ENCODE measurements at places on chromosomes 7 and 10.

DNA sequence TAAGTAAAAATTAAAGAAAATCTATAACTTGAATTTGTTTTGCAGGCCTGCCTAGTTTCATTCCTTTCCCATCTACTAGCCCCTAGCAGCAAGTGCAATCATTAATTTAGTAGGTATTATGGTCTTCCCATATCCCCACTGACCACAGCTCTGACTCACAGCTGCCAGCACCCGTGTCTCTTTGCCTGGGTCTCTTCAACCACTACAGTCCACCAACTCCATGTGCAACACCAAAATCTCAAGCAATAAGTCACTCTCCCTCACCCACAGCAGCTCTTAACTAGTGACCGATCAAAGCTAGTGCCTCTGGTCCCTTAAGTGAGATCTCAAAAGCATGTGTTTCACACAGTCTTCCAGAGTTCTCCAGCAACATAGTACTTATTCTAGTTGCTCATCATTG, 26.0 kb upstream of the THSD7A start:
- no peak for DNase-seq

DNA sequence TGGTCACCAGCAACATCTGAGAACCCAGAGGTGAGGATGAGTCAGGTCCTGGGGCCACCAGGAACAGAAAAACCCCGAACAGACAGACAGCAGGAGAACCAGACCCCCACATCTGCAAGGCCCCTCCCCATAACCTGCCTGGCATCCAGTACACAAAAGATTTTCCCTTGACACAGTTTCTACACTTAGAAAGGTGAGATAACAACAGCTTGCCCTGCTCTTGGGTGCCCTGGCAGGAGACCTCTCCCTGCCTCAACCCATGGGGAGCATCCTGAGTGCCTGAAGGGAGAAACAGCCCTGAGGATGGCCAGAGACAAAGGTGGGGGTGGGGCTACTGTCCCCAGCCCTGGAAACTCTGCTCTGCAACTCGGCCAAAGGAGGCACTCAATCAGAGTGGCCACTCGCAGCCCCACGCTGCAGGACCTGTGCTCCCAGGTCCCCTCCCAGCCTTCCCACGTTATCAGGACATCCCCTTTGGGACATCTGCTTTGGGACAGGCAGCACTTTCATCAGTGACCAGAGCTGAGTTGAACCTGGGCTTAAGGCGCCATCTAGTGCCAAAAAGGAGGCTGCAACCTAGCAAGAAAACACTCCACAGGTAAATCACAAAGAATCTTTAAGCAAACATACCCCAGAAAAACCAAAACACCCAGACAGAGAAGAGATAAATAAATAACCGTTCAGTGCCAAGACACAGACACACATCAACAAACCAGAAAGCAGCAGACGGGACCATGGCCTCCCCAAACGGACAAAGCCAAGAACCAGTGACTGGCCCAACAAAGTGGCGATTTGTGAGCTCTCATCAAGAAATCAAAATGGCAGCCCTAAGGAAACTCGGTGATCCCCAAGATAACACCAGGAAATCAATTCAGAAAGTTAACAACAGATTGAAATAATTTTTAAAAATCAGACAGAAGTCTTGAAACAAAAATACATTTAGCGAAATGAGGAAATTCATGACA, 233.7 kb downstream of the PTPRN2 start:
- DNase-seq: peak; percentile 30

GRCh38 chr10:21424459-21424861, 101.0 kb downstream of the SKIDA1 start:
- DNase-seq: no peak

DNA sequence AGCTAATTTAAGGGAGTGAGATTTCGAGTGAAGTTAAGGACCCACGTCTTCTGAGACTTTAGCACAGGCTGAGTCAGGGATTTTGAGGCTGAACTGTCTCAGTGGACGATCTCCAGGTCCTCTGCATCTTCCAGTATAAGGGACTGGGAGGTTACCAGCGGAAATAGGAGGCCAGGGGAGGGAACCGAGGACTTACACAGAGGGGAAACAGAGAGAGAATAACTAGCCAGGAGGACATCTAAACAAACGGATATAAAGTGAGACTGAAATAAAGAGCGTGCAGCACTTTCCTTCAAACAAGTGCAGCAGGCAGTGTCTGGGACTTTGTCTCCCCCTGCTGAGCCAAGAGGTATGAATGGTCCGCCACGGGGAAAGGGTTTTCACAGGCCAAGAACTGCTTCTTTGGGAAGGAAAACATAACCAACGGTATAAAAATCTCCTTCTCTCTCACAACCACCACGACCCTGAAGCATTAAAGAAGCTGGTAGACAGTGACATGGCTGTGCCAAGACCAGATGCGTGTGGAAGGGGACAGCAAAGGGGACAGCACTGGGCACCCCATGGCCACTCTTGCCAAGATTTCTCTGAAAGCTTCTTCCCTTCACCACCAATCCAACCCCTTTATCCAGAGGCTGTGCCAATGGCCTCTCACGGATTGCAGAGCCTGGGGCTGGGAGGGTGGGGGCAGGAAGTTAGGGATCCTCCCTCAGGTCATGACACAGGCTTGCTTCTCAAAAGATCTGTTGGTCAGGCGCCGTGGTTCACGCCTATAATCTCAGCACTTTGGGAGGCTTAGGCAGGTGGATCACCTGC, 72.0 kb downstream of the SLC37A3 start:
- peak; percentile 60 for DNase-seq

GRCh38 chr7:66696774-66697191, 43.8 kb upstream of the RABGEF1 start:
- no peak for DNase-seq

DNA sequence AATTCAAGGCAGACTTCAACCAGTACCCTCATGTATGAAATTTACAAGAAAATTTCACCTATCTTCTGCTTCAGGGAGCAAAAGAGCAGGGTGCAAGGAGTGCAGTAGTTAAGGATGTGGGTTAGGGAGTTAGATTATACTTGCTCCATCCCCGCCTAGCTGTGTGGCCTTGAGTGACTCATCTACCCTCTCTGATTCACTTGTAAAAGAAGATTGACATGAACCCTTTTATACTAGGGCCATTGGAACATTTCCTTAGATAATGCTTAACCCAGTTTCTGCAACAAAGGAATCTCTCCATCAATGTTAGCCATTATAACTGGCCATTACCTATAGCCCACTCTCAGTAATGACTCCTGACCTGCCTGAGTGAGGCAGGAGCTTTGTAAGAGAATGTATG, 10.2 kb upstream of the HSPA12A start:
- no peak for DNase-seq

DNA sequence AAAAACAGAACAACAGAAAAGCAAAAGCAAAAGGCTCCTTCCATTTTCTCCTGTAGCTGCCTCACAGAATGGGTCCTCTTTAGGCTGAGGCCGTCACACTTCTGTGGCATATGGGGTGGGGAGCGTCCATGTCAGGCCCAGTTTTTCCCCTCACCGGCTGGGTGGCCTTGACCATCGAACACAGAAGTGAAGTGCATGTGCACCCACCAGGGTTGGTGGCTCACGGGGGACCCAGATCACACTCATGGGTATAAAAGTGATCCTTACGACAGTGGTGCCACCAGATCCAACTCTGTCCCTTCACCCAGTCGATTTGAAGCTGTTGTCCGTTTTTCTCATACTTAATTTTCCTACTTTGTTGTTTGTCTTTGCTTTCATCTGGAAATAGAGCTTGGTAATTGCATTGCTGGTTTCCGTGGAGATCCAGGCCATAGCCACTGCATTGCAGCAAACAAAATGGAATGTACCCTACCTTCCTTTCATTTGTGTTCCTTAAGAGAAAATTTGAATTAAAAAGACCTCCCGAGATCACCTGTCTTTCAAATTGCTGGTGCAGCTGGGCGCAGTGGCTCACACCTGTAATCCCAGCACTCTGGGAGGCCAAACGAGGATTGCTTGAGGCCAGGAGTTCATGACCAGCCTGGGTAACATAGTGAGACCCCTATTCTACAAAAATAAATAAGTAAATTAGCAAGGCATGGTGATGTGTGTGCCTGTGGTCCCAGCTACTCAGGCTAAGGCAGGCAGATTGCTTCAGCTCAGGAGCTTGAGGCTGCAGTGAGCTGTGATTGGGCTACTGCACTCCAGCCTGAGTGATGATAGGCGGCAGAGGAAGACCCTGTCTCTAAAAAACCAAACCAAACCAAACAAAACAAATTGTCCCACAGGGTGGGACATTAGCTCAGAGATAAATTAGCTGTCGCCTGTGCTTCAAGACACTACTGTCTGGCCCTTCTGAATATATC, 10.7 kb upstream of the GJD4 start:
- no peak for DNase-seq

GRCh38 chr10:71600849-71601248, 118.7 kb downstream of the C10orf105 start:
- DNase-seq: no peak
